ENCODE measurements at places on chromosomes 2 and 18.

DNA sequence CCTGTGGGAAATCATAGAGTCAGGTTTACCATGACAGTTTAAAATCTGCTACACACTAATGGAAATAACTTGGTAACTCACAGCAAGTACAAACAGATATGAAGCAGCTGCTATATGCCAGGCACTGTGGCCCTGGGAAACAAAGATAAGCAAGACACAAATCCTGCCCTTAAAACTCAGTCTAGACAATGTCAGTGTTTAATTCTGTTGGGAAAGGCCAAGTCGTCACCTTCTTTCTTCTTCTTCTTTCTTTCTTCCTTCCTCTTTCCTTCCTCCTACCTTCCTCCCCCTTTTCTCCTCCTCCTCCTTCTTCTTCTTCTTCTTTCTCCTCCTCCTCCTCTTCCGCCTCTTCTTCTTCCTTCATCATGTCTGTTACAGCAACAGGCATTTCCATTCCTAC, 26.8 kb downstream of the PLEK start:
- no peak for DNase-seq

GRCh38 chr18:23658285-23658684, 4.4 kb downstream of the ANKRD29 start:
- no peak for DNase-seq

- DNase-seq: no peak
Measured at GRCh38 chr2:47002480-47003381, 87.1 kb upstream of the MCFD2 start.

- no peak for DNase-seq
Measured at GRCh38 chr18:7237673-7238272, 6.9 kb downstream of the LRRC30 start.

DNA sequence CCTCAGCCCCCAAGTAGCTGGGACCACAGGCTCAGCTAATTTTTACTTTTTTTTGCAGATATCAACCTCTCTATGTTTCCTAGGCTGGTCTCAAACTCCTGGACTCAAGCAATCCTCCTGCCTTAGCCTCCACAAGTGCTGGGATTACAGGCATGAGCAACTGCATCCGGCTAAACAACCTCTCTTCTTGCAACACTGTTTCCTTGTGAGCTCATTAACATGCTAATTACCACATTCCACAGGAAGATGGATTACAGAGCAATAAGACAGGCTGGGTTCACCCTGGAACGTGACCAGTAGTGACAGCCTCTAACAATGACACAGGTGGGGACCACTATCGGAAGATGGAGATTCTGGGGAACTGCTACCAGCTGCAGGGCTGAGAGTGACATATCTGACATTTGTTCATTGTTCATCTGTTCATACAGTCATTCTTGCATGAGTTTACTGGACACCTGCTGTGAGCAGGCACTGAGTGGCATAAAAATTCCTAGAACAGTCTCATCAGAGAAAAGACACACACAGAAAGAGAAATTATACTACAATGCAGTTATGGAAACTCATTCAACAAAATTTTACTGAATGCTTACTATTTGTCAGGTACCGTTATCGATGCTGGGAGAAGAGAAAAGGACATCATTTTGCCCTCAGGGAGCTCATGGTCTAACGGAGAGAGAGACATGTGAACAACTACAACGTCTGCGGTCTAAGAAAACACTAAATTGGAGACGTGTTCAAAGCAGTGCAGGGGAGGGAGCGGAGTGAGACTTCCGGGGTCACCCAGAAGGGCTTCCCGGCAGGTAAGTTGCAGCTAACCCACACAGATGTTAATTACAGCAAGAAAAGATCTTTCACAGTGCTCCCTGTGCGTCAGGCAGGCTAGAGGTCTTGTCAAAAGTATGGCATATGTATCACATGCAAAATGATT, 37.6 kb downstream of the PROC start:
- peak; percentile 46 for DNase-seq

DNA sequence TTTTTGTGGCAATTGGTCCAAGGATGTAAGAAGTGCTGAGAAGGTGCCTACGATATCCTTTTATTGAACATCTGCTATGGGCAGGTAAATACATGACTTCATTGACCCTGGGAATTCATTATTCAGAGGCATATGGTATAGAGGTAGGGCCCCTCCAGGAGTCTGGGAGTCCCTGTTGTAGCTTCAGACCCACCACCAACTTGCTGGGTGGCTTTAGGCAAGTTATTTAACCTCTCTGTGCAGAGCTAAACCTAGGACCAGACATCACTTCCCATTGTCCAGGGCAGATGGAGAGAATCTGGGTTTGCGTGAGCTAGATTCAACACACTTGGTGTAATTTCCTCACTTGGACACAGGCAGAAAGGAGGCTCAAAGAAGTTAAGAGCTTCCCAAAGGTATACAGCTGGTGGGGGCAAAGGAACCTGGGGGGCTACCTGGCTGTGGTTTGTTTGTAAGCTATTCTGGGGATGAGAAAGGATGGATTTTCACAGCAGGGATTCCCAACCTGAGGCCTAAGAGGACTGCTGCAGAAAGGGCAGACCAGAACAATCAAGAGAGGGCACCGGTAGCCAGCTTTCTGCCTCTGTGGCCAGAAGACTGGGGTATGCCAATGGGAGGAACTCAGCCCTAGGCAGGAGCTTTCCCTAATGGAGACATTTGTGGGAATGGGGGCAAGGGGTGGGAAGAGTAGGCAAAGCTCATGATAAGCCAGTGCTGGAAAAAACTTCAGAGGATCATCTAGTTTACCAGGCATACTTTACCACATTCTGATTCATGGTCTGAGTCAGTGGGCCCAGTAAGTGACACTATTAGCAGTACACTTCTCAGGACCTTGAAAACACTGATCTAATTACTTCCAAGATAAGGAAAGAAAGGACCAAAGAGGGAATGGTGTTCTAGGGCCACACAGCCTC, 102.7 kb upstream of the SMAD2 start:
- DNase-seq: no peak
